ENCODE measurements at places on chromosomes 13 and 19. TPM values are rescaled to one million over a fixed set of nuclear protein-coding genes. Genes with fewer than 3 reads are reported as not detected.

The TIMM50 gene
- 123 TPM for total RNA-seq

The NOVA2 gene
- 0.06 TPM for total RNA-seq

GRCh38 chr13:46526100-46526735 is 26.8 kb upstream of the LRCH1 start:
- no peak for DNase-seq

The ZSCAN5B gene
- total RNA-seq = not detected

The ARHGAP33 gene
- 3.7 TPM for total RNA-seq

Measured in PC-3 (cell line).